Lower lobe of right lung (tissue), 2 donors: ENCODE measurements at places on chromosomes 3 and 15.
A peak's percentile ranks its signal among the peaks of the same experiment; 100 is the strongest.

- DNase-seq, result no peak
These were observed 78.9 kb downstream of the STAC start for GRCh38 chr3:36459177-36459576.

GRCh38 chr3:11164607-11165006 lies 10.3 kb downstream of the HRH1 start:
- no peak for DNase-seq

DNA sequence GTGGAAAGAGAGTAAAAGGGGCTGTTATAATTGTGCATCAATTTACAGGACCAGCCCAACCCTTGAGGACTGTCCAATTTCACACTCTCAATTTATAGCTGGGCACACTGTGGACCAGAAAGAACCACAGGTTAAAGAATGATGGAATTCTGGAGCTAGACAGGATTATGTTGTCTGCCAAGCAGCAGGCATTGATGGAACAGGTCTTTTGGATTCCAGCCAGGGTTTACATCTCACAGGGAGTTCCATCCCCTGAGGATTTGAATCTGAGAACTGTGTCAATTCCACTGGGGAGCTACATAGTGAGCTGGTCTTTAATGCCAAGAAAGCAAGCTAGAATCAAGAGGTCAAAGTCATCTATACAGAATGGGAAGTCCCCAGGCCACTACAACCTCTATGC lies 389.5 kb upstream of the WNT5A start:
- DNase-seq, result no peak

DNA sequence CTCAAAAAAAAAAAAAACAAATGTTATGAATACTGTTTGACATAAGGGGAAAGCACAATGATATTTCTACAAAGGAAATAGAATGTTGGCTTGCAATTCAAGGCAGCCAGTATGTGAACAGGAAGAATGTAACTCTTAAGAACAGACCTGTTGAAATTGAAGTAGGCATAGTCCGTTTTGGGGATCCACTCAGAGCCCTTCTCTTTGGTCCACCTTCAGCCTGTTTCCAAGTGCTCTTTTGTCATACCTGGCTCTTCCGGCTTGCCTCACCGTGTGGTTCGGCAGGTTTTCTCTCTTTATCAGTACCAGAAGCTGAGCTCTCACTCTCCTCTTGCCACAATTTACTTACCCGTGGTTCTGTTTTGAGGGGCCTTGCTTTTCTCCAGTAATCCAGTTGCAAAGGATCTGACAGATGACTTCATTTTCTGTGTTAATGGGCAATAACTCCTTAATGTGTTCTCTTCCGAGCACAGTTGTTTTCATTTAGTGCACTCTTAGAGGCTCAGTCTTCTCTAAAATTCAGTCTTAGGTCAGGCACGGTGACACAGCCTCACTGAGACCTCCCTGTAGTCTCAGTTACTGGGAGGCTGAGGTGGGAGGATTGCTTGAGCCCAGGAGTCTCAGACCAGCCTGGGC lies 6.7 kb downstream of the ABHD17C start:
- DNase-seq, result no peak

DNA sequence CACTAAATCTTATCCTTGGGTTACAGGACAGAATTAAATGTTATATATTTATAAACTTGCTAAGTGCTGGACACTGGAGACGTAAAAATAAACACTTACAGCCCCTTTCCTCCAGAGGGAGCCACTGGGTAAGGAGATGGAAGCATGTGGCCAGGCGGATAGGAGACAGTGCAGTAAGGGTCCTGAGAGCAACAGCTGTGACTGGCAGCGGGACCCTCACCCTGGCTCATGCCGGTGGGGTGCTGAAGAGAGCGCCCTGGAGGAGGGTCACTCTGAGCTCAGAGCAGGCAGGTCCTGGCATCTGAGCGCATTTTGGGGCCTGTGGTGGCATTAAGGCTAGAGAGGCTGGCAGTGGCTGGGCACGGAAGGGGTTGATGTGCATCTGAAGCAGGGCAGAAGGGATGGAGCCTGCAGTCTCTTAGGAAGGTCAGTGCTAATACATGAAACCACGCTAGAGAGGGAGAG lies 16.0 kb downstream of the SEC61A1 start:
- no peak for DNase-seq

DNA sequence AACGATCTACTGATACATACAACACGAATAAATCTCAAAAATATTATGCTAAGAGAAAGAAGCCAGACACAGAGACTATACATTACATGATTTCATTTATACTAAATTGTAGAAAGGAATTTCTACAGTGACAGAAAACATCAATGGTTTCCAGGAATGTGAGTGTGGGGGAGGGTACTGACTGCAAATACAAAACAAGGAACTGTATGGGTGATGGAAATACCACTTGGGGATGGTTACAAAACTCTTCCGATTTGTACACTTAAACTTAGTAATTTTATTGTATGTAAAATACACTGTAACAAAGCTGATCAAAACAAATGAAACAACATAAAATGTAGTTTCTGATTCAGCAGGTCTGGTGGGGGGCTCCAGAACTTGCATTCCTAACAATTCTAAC lies 45.8 kb upstream of the IP6K2 start:
- DNase-seq, result no peak

GRCh38 chr3:159800434-159801155 lies 188.0 kb upstream of the IL12A start:
- DNase-seq, result no peak

DNA sequence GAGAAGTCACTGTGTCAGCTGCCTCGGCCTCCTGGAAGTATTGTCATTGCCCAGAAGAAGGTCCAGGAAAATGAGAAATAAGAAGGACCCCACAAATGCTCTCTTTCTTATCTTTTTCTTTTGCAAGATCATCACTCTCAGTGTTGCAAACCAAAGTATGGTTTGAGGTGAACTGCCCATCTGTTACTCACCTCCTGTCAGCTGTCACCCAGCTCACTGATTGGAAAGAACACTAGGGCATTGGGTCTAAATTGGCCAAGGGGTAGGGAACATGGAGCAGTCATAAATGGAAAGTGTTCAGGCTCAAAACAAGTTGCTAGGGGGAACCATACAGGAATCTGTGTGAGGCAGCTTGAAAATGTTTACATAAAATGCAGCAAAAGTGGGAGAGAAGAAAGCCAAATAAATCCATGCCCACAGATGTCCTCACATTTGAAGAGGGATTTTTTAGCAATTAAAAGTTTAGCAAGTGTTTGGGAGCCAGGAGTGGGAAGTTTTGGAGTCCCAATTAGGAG lies 431.2 kb upstream of the THBS1 start:
- DNase-seq, result no peak

DNA sequence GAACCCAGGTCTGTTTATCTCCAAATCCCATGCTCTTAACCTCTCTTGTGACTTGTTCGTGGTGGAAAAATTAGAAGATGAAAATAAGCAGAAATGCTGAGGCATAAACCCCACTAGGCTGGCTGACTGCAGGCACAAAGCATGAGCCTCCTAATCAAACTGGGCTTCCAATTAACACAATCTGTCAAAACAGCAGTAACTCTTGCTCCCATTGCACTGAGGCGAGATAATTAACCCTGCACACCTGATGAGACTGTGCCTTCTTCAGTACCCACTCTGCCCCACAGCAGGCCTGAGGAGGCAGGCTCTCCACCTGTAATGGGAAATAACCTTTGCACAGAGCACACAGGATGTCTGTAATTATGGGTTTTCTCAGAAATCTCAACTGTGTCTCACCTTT lies 284.4 kb upstream of the WNT5A start:
- no peak for DNase-seq

- DNase-seq, result no peak
These were observed 16.5 kb downstream of the SEMA3G start for GRCh38 chr3:52428151-52429005.

- no peak for DNase-seq
These were observed 95.3 kb downstream of the ITPR1 start for GRCh38 chr3:4588466-4588865.

DNA sequence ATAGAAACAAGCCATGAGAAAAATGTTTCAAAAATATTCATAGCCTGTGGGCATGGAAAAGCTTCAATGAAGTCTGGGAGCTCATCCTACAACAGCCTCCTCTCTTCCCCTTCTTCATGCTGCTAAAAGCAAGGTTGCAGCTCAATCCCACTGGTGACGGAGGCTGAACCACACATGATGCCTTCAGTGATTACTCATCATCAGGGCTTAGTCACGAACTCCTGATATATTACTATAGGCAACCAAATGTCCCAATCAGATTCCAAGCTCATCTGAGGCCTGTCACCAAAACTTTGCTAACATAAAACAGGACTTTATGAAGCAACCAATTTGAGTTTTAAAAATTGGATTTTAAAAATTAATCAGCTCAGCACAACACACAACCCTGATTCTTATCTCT lies 24.0 kb upstream of the SLC24A5 start:
- no peak for DNase-seq

GRCh38 chr15:92681141-92681631 lies 25.6 kb upstream of the FAM174B start:
- no peak for DNase-seq

GRCh38 chr3:41740374-41740886 lies 221.5 kb downstream of the ULK4 start:
- DNase-seq, result no peak

- no peak for DNase-seq
These were observed 725 bp downstream of the SRP14 start for GRCh38 chr15:40038275-40038637.

GRCh38 chr15:80929225-80929624 lies 60.4 kb downstream of the MESD start:
- no peak for DNase-seq

DNA sequence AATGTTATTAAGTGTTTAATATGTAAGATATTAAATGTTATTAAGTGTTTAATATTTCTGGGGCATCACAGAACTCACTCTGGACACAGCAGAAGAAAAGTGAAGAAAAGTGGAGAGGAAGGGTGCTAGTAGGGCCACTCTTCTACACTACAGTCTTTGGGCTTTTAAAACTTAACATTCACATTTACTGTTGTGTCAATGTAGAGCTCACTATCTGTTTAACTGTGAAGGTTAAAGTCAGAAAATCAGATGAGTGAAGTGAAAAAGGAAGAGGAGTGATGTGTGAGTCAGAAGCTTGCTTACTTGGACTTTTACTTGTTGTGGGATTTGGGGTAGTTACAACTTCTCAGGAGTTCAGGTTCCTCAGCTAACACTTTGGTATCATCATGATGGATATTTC lies 145.3 kb upstream of the DNAJC19 start:
- no peak for DNase-seq

- no peak for DNase-seq
These were observed 17.4 kb downstream of the HAPLN3 start for GRCh38 chr15:88877906-88878305.

DNA sequence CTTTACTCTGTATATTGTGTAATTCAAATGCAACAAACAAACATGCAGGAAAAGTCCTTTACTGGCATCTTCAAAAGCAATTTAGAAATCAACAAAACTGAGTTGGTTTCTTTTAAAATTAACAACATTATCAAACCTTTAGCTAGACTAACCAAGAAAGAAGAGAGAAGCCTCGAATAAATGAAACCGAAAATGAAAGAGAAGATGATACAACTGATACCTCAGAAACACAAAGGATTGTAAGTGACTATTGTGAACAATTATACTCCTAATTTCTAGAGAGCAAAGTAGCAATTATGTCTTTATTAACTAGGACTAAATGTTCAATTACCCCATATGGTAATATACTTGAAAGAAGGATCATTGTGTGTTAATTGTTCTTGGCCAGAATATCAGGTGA lies 49.2 kb upstream of the P3H2 start:
- no peak for DNase-seq

- no peak for DNase-seq
These were observed 105.8 kb downstream of the FNDC3B start for GRCh38 chr3:172145031-172145686.

DNA sequence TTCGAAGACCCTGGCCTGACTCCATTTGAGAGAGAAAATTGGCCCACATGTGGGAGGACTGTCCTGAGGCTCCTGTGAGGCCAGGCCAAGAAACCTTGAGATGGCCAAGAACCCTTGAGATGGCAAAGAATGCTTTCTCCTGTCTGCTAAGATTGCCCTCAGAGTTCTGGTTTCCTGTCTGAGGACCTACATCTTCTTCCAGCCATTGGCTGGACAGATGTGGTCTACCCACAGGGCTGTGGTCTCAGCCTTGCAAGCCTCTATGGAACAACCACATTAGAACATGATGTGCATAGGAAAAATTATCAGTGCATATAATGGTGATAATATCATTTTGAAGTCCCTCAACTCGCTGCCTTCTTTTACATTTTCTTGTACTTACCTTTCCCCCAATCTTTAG lies 10.8 kb upstream of the RASA2 start:
- no peak for DNase-seq

- no peak for DNase-seq
These were observed 139.3 kb upstream of the PRR20G start for GRCh38 chr3:127427156-127427555.

- no peak for DNase-seq
These were observed 181.0 kb upstream of the PPP2R3A start for GRCh38 chr3:135784557-135784956.

- no peak for DNase-seq
These were observed 215.9 kb upstream of the LRRC3B start for GRCh38 chr3:26406636-26407035.

DNA sequence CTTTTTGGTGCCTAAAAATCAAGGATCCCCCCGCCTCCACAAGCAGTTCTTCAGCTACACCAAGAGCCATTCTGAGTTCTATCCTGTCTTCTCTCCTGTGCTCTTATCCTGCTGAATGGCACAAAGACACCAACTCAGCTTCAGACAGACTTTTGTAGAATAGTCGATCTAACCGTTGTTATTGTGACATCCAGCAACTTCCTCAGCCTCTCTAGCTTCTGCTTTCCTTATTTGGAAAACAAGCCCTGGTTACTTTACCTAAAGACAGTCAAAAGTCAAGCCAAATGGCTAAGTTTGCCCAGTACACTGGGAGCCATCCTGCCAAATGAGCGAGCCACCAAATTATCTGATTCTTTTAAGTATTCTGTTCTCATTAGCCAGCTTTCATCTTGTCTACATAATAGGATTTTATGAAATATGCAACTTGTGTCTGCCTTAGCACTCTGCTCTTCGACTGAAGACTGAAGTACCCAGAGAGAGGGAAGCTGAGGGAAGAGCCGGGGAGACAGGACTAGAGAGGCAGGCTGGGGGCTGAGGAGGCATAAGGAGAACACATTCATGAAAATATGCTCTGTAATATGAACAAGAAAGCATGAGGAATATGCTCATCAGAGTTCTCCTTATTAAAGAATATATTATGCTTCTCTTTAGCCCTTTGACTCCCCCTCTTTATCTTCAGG lies 35.1 kb downstream of the LYZL4 start:
- no peak for DNase-seq

- DNase-seq, result no peak
These were observed 263.2 kb downstream of the NR2F2 start for GRCh38 chr15:96593735-96594134.

- DNase-seq, result no peak
These were observed 732.9 kb downstream of the VGLL3 start for GRCh38 chr3:86257955-86258641.

GRCh38 chr15:49154359-49154758 lies 1.0 kb downstream of the COPS2 start:
- no peak for DNase-seq

GRCh38 chr3:169954142-169954756 lies 12.4 kb upstream of the SEC62 start:
- no peak for DNase-seq

GRCh38 chr15:94070356-94071295 lies 160.7 kb upstream of the MCTP2 start:
- DNase-seq, result peak; percentile 53
